ENCODE measurements at places on chromosomes 7 and 10. TPM values are rescaled to one million over a fixed set of nuclear protein-coding genes. Genes with fewer than 3 reads are reported as not detected.

Gene SLC16A9
- polyA plus RNA-seq = 34.1 TPM

Gene ZPBP
- 0.44 TPM for polyA plus RNA-seq

Gene NCF1
- polyA plus RNA-seq = 1.8 TPM

Gene TMEM236
- 0.19 TPM for polyA plus RNA-seq

Gene FAM25G
- not detected for polyA plus RNA-seq

Gene CYP26A1
- 0.11 TPM for polyA plus RNA-seq

Gene ASB4
- polyA plus RNA-seq = 0.24 TPM

Gene LRGUK
- polyA plus RNA-seq = 1.2 TPM

Gene PPP1R3A
- not detected for polyA plus RNA-seq

Gene VIPR2
- polyA plus RNA-seq = 2.5 TPM

Gene SEMA3E
- 1.7 TPM for polyA plus RNA-seq

Gene SPDYE5
- 1.0 TPM for polyA plus RNA-seq

Gene AKR1C2
- polyA plus RNA-seq = 7.9 TPM

Gene CALML3
- polyA plus RNA-seq = 0.10 TPM

Gene EPHA1
- 19.1 TPM for polyA plus RNA-seq

All from right renal cortex interstitium (tissue), 3 donors.